K562 (cell line): ENCODE measurements at places on chromosomes 12 and 14. TPM values are rescaled to one million over a fixed set of nuclear protein-coding genes. Genes with fewer than 3 reads are reported as not detected.
A peak's percentile ranks its signal among the peaks of the same experiment; 100 is the strongest.

Gene MORN3
- 0.22 TPM in 2 replicates for total RNA-seq

Gene WBP11
- total RNA-seq: 60.8 and 66.7 TPM in 2 replicates

GRCh38 chr12:28167981-28168485 is 22.2 kb upstream of the CCDC91 start:
- DNase-seq: no peak

Gene CLEC1B
- total RNA-seq: not detected in 2 replicates

DNA sequence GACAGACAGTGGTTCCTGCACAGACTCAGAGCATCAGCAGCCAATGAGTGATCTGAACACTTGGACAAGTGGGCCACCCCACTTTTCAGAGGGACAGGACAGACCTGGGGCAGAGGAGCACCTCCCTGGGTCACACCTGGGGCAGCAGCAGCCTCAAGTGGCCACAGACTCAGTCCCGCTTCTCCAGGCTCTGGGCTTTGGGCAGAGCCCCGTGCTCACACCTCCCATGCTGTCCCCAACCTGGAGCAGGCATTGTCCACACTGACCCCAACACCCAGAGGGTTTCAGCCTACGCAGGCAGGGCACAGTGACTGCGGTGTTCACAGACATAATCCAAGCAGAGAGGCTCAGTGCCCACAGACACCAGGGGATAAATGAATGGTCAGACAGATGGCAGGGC is 135.5 kb upstream of the SFSWAP start:
- no peak for DNase-seq

GRCh38 chr12:56676851-56677580 is 11.1 kb downstream of the PTGES3 start:
- no peak for DNase-seq

- DNase-seq: no peak
These were observed 387 bp upstream of the GSC start for GRCh38 chr14:94770251-94770749.

Gene TSPAN19
- not detected in 2 replicates for total RNA-seq

Gene LYZ
- 31.9 and 32.0 TPM in 2 replicates for total RNA-seq

DNA sequence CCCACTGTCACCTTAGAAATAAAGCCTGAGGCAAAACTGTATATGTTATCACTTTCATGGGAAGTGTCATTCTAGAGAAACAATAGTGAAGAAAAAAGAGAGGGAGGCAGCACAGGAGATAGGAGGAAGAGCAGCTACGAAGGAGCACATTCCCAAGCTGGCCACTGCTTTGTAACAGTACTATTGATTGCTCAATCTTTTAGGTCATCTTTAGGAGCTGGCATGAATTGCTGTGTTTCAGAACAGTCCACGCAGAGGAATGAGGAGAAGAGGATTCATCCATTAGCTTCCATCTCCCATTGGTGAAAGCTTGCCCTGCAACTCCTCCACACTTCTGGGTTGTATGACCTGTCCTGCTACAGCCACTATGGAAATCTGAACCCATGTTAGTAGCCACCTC is 372.5 kb upstream of the DDHD1 start:
- no peak for DNase-seq

DNA sequence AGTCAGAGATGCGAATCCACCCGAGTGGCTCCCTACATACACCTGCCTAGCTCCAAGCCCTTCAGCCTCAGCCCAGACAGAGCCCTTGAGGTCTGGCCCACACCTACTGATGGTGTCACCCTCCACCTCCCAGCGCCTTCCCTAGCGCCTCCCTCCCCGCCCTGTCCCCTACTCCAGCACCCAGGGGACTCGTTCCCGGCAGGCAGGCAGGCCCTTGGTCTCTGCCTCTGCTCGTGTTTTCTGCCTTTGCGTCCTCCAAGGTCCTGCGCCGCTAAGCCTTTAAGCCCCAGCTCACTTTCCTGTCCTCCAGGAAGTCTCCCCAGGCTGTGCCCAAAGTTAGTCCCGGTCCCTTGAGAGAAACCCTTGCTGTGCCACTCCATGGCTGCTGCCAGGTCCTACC is 12.7 kb downstream of the INF2 start:
- DNase-seq: no peak

Gene ZDHHC22
- not detected in 2 replicates for total RNA-seq

DNA sequence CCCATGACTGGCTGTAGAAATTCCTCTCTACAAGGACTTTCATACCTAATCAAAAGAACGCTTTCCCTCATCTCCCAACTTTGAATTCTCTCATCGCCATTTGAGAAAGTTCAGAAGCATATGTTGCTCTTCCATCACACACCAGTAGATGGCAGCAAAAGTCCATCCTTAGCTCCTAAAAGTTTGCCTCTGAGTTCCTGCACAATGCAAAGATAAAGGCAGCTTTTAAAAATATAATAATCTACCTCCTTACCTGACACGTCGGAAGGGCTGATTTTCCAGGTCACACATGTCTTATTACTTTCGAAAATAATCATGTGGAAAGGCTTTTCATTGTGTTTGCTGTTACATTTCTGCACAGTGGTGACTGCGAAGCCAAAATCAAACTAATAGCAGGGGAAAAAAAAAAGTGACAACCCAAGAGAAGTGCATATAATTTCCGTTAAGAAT is 456.7 kb upstream of the SEL1L start:
- peak; percentile 12 for DNase-seq

GRCh38 chr14:68148276-68148675 is 328.7 kb downstream of the RAD51B start:
- DNase-seq: no peak

Gene ESPL1
- total RNA-seq: 47.9 and 55.0 TPM in 2 replicates
